ENCODE measurements at places on chromosomes 7 and 10.

- DNase-seq: no peak
Measured at GRCh38 chr7:146424084-146424483, 307.5 kb downstream of the CNTNAP2 start.

GRCh38 chr7:29138588-29138987 lies 7.7 kb downstream of the CPVL start:
- DNase-seq: no peak

DNA sequence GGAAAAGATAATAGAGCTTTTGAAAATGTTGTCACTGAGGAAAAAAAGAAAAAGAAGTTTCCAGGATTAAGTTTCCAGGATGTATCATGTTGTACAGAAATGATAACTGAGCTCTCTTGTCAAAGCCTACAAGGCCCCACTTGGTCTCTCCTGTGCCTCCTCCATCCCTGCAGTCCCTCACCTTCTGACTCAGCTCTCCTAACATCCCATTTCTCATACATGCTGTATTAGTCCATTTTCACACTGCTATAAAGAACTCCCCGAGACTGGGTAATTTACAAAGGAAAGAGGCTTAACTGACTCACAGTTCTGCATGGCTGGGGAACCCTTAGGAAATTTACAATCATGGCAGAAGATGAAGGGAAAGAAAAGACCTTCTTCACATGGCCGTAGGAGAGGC lies 3.8 kb upstream of the DGKI start:
- no peak for DNase-seq

- DNase-seq: no peak
Measured at GRCh38 chr10:70926226-70927000, 38.0 kb upstream of the PCBD1 start.

- no peak for DNase-seq
Measured at GRCh38 chr7:154767142-154767541, 235.8 kb downstream of the PAXIP1 start.

DNA sequence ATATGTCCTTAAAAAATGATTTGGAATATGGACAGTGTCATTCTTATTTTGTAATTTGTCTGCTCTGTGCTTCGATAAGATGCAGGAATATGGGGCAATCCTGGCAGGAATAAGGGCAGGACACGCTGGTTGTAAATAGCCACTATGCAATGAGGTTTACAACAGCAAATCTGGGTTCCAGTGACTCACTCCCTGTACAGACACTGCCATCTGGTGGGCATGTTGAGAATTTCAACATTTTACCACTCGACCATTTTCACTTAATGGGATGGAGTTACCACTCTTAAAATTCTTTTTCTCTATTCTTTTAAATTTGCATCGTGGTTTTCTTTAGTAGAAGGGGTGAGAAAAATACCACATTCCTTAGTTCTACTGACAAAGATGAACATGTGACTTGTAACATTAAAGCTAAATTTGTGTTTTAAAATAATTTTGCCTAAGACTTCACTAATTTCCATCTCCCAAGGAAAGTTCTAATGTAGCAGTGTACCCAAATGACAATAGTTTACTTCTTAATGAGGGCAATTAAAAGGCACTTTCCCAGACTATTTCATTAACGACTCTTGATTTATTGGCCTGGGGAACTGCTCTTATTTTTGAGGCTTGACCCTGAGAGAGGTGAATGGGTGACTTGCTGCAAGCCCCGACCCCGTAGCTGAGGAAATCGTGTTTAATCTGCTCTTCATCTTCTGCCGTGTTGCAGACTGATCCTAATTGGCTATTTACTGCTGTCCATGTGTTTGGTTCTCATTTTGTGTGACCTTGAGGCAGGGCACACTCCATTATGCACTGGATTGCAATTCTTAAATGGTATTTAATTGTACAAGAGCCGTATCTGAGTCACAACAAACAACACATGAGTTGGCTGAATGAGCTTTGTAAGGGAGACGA lies 173.6 kb upstream of the IMMP2L start:
- peak; percentile 90 for DNase-seq

DNA sequence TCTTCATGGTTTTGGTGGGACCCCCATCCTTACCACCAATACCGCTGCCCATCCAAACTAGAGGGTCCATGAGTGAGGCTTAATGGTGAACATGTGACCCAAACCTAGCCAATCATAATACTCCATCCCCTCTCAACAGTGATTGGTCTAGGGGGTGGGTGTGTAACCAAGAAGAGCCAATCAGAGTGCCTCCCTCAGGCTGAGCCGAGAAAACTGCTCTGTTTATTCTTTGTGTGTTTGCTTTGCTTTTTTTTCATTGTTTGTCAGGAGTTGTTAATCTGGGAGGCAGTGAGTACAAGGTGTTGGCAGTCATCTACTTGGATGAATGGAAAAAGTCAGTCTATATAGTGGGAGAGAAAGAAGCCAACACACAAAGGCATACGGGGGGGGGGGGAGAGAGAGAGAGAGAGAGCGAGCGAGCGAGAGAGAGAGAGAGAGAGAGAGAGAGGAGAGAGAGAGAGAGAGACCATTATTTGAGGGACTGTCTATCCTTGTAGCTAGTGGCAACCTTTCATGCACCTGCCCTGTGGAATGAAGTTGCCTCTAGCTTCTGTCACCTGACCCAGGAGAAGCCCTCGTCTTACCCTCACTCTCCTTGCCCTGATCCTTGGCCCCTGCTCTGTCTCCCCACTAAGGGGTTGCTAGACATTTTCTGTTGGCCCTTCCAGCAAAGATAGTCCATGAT lies 441.7 kb downstream of the TYW1 start:
- no peak for DNase-seq

DNA sequence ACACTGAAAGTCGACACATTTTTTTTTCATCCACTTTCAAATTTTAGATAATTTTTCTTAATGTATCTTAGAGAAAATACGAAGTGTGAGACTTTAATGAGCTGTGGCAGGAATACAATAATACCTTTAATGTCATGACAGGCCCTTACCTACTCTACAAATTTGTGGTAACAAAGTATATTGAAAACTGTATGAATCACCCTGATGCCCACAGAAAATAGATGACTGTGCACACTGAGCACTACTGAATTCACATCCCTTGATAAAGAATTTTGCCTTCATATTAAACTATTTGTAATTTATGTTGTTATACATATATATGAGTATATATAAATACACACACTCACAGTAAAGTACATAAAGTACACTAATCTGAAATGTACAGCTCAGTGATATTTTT lies 51.7 kb downstream of the AKR1D1 start:
- DNase-seq: no peak

GRCh38 chr7:1865571-1866255 lies 195.6 kb downstream of the ELFN1 start:
- no peak for DNase-seq

DNA sequence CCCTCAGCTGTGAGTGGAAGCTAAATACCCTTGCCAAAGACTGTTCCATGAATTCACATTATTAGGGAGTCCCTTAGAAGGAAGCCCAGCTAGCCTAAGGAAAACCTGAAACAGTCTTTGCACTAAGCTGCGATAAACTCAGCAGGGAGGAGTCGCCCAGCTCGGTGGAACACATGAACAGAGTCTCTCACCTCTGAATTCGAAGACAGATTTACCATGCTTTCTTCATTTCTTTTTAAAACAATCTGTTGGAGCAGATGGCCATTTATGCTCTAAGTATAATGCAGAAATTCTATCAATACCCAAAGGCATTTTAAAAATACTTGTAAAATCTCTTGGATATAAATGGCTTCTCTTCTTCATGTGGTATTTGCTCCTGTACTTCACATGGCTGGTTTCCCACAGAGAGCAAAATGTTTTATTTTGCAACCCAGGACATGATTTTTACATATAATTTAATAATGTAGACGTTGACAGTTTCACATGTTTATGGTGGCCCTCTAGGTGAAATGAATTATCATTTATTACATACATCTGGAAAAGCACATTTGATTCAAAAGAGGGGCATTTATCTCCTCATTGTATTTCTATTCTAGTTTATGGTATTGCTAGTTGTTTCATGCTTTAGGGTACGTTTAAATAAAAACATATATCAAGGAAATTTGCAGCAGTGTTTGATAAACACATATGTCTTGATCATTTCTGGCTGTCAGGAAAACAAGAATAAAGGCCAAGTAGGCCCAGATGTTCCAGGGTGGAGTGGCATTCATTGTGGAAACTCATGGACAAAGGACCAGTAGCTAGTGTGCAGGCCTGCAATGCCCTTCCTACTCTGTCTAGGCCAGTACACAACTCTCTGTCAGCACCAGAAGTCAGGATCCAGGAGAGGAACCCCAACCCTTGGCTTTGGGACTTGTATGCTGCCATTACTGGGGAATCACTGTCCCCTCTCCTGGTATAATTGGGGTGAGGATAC lies 52.2 kb downstream of the LRGUK start:
- DNase-seq: no peak

DNA sequence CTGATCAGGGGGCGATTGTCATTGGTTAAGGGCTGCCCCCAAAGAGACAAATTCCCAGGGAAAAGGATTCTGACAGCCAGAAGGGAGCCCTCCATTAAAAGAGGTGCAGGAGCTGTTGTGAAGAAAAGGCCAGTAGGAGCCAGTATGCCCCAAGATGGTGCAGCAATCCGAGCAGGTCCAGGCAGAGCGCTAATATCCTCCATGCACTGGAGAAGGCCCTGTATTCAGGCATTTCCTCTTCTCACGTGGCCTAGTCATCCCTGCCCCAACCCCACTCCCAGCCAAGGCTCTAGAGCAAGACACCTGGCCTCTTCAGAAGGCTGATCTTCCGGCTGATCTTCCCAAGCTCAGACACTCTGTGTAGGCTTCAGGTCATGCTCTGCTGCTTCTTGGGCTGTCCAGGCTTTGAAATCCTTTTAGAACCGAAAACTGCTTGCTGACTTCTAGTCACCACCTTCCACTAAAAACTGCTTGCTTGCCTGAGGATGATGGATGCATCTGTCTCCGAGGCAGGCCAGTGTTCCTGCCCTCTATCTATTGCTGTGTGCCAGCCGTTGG lies 77.4 kb downstream of the CYP26A1 start:
- no peak for DNase-seq

GRCh38 chr10:26624006-26624405 lies 73.5 kb upstream of the PDSS1 start:
- no peak for DNase-seq

- DNase-seq: peak; percentile 32
Measured at GRCh38 chr7:88758381-88759229, 895 bp upstream of the ZNF804B start.

DNA sequence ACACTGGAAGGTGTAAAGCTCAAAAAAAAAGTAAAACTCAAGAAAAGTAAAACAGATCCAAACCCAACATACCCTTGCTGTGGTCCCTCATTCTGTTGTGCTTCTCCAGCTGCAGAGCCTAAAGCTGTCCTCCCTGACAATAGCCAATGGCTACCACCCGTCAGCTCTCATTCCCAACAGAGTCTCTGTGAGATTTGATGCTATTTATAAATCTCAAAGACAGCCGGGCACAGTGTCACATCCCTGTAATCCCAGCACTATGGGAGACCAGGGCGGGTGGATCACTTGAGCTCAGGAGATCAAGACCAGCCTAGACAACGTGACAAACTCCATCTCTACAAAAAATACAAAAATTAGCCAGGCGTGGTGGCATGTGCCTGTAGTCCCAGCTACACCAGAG lies 116.0 kb downstream of the KMT2E start:
- no peak for DNase-seq

- no peak for DNase-seq
Measured at GRCh38 chr10:60898321-60898720, 45.7 kb downstream of the RHOBTB1 start.

- no peak for DNase-seq
Measured at GRCh38 chr7:134870156-134870555, 90.7 kb downstream of the CALD1 start.

DNA sequence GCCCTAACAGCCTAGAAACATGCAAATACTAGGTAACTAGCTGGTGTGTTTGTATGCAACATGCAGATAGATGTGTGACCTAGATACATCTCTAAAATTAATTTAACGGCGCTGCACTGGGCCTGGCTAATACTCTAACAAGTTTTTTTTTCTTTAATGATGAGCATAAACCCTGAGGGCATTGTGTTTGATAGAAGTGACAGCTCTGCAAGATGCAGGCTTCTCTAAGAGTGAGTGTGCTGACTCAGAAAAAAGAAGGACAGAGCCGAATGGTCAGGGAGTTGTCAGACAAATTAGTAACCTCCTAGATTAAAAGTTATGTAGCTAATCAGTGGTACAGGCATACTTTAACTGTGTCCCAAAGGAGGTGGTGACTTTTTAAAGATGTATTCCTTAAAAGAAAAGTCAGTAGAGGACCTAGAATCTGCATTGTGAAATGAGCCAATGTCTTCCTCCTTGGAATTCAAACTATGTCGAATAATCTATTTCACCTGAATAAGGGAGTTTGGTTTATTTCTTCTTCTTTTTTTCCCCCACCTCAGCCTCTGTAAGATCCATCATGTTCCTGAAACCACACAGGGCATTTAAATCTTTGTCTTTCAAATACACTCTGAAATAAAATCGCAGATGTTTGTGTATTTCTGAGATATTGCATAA lies 315.1 kb downstream of the GFRA1 start:
- no peak for DNase-seq

DNA sequence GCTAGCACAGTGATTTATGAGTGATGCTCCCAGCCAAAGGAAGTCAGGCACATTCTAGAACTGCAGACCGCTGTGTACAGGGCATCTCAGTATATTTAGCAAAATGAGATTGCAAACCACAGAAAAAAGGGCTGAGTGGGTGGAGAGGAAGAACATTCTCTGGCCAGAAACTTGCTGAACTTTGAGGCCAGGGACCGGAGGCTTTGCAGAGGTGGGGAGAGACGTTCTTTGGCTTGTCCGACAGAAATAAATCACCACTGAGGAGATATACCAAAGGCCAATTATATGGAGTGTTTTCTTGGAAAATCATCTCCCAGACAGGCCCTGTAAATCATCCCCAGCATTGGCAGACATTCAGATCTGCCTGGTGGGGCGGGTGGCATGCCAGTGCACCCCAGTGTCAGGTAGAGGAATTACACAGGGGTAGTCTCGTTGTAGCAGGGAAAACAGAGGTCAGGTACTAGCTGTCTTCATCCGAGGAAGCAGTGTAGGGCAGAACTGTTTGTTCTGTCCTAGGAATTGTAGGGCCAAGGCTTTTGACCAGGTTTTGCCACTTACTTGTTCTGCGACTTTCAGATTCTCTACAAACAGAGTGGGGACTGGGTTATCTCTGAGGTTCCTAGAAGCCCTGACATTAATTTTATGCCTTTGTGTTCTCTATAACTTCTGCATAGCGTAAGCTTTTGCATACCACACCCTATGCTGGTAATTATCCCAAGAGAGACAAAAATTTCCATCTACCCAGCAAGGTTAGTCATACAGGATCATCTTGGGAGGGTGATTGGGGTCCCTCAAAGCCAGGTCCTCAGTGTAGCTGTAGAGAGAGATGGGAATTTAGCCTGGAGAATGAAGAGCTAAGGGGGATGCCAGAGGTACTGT lies 655.6 kb downstream of the LRMDA start:
- DNase-seq: peak; percentile 57

- no peak for DNase-seq
Measured at GRCh38 chr10:86057708-86058107, 308.9 kb downstream of the GRID1 start.

GRCh38 chr10:44995914-44996669 lies 4.6 kb upstream of the ZNF22 start:
- DNase-seq: peak; percentile 7

- no peak for DNase-seq
Measured at GRCh38 chr7:143896667-143897066, 5.3 kb downstream of the TCAF1 start.

Data from COLO829 (cell line).